ENCODE measurements at places on chromosomes 3 and 15.

GRCh38 chr3:15345608-15346137 is 13.3 kb upstream of the SH3BP5 start:
- peak; percentile 48 for DNase-seq

- peak; percentile 4 for DNase-seq
These were observed 126.8 kb upstream of the GOLGA6L4 start for GRCh38 chr15:84108728-84109127.

GRCh38 chr15:38541026-38541425 is 23.6 kb downstream of the RASGRP1 start:
- no peak for DNase-seq

DNA sequence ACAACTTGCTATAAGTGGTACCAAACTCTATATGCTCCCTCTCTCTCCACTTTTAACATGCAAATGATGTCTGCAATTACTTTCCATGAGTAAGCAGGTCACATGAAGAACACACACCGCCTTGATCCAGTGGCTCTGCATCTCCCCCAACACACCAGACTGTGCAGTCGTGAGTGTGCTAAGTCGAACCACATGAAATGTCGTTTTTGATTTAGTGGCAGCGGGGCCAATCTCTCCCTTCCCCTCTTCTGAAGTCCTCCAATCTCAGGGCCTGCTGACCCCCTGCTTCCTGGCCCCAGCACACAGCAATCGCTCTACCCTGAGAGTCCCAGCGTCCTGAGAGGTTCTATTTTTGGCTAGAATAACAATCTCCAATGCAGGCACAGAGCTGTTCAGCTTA is 312.5 kb downstream of the SHQ1 start:
- DNase-seq: peak; percentile 47

- DNase-seq: no peak
These were observed 61.4 kb downstream of the GLB1 start for GRCh38 chr3:33035596-33035995.

DNA sequence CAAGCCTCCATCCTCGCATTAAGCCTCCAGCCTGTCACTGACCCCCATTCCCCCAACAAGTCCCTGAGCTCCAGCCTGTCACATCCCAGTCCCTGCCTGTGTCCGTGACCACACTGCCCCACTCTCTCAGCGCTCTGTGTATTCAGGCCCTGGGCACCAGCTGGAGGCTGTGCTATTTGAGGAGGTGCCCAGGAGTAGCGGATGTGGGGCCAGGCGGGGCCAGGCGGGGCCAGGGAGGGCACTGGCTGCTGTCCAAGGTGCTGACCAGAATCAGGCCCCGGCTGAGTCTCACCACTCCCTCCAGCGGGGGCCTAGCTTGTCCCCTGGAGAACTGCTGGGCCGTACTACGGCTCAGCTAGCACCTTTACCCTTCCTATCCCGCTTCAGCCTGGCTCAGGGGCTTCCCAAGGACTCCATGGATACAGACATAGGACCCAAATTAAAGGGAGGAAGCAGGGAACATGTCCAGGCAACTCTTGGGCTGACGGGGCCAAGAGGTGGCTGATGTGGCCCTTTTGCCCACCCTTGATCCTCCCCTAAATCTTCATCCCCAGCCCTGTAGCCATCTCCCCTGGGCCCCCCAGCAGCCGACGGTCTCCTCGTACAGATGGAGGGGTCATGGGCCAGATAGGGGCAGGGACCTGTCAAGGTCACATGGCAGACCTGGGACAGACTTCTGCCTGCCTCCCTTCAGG is 1.1 kb downstream of the HHATL start:
- DNase-seq: peak; percentile 73

DNA sequence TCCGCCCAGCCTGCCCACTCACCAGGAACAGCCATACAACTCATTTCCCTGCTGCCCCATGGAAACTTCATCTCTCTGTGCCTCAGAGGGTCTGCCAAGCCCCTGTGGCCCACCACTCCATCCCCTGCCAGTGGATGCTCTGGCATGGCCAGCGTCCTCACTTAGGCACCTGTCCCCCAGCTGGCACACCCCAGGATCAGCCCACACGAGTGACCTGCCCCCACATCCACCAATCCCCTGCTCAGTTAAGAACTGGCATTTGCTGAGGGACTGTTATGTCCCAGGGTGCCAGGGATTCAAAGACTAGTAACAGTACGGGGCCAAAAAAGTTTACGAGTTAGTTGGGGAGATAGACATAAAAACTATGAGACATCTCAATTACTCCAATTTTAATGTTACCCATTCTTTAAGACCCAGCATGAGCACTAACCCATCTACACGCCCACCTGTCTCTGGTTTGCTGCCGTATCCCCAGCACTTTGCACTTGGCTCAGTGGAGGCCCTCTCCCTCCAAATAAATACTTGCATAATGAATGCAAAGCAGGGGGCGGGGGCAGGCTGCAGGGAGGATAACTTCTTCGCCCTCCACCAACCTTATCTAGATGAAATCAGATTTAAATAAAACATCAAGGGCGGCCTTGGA is 11.6 kb upstream of the BAHD1 start:
- no peak for DNase-seq

GRCh38 chr3:12515631-12516030 is 29.7 kb downstream of the MKRN2OS start:
- DNase-seq: no peak
